NCI-H187 (cell line): ENCODE measurements at places on chromosomes 5 and 9.

DNA sequence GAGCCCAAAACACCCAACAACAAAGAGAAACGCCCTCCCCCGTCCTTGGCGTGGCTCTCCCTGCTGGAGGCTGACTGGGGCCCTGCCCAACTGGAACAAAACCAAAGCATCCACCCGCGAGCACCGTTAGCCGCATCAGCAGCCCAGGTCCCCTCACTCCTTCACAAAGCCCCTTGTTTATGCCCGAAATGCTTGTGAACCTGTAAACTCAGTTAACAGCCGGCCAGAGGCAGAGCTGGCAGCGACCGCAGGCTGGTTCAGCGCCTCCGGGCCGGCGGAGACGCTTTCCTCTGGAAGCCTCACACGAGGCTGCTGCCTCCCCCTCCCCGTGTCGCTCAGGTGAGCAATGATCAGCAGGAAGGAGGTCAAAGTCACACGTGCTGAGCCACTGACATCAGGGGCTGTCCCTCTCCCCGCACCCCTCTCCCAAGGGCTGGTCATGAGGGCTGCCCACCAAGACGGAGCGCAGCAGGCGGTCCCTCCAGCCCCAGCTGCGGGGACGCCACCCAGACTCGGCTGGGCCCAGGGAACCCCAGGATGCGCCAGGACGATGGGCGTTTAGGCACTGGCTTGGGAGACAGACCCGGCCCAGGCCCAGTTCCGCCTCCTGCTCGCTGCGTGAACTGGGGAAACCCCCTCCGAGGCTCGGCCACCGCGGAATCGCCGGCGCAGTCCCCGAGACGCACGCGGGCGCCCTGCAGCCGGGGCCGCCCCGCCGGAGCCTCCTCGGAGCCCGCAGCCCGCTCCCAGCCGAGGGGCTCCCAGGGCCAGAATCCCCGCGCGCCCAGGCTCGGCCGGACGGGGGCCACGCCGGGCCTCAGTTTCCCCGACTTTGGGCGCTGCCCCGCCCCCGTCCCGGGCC lies 563 bp downstream of the SNAPC4 start:
- no peak for DNase-seq

DNA sequence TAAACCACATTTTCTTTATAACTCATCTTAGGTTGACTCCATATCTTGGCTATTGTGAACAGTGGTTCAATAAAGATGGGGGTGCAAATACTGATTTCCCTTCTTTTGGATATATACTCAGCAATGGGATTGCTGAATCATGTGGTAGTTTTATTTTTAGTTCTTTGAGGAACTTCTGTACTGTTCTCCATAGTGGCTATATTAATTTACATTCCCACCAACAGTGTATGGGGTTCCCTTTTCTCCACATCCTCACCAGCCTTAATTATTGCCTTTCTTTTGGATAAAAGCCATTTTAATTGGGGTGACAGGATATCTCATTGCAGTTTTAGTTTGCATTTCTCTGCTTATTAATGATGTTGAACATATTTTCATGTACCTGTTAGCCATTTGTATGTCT lies 107.7 kb upstream of the EQTN start:
- DNase-seq = no peak

GRCh38 chr9:87667164-87667738 lies 58.7 kb upstream of the CTSL start:
- no peak for DNase-seq

- DNase-seq = no peak
Measured at GRCh38 chr5:180785121-180785781, 17.4 kb downstream of the MGAT1 start.

GRCh38 chr9:85208666-85209065 lies 533.1 kb downstream of the AGTPBP1 start:
- no peak for DNase-seq

- no peak for DNase-seq
Measured at GRCh38 chr9:126722922-126723806, 81.7 kb upstream of the ZBTB43 start.

- DNase-seq = no peak
Measured at GRCh38 chr5:157983906-157984551, 125.1 kb upstream of the CLINT1 start.

- DNase-seq = no peak
Measured at GRCh38 chr9:17699615-17700330, 120.9 kb downstream of the SH3GL2 start.

DNA sequence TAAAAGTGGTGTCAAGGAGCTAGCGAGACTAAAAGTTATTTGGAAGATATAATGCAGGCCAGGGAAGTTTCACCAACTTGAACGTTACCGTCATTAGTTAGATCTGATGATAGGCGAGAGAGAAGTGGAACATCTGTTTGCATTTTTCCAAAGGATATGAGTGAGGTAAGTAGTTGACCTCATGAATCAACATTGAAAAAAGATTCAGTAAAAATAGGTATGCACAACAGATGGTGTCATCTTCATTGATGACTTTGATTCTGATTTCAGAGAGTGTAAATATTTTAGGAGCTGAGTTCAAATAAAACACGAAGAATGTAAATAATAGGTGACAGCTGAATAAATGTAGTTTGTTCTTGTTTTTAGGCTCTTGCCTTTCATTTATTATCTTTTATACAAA lies 998.9 kb upstream of the CDH6 start:
- no peak for DNase-seq

DNA sequence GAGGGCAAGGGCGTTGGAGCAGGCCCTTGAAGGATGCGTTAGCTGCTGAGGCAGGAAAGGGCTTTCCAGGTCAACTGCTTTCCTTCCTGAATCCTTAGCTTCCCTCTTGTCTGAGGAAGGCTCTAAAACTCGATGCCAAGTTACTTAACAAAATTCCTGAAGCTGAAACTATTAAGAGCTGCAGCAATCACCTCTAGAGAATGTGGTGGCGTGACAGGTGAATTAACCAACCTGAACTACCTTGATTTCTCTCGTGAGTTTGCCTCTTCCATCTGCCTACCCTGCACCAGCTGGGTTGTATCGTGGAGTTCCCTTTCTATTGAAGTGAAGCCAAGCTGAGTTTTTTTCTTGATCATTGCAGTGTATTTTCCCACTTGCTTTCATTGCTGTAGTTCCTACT lies 96.1 kb downstream of the PDE8B start:
- DNase-seq = no peak

- no peak for DNase-seq
Measured at GRCh38 chr9:88996046-88996920, 5.0 kb downstream of the S1PR3 start.

DNA sequence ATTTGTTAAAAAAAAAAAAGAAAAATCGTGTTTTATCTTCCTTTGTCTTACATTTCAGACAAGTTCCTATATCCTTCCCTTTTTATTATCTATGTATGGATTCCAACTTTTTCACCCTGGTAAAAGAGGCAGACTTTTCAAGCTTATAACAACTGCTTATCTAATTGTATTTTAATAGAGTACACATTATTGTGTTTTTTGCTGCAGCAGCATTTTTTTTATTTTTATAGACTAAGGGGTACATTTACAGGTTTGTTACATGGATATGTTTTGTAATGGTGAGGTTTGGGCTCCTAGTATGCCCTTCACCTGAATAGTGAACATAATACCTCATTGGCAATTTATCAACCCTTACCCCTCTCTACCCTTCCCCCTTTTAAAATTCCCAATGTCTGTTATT lies 195.0 kb upstream of the RGMB start:
- DNase-seq = no peak

DNA sequence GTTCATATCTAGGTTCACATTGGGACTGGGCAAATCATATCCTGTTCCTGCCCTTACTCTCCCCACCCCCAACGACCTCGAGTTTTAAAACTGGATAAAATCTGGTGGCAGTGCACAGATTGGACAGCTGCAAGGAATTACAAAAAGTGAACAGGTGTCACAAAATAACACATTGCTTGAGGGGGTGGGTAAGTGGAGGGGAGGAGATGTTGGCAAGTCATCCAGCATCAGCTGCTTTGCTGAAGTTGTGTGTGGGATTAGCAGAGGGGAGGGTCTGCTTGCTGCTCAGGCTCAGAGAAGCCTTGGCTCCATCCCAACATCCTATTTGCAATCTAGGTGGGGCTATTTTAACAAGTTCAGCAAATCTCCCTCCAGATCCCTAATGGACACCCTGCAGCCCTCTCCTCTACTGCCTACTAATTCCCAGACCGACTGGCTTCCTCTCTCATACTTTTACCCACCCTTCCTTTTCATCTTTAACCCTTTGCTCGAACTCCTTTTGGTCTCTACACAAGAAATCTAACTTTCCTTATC lies 39.8 kb upstream of the SLC24A2 start:
- no peak for DNase-seq

GRCh38 chr5:110251366-110251765 lies 475.1 kb downstream of the TMEM232 start:
- no peak for DNase-seq

GRCh38 chr5:113909782-113910181 lies 396.3 kb downstream of the YTHDC2 start:
- no peak for DNase-seq

DNA sequence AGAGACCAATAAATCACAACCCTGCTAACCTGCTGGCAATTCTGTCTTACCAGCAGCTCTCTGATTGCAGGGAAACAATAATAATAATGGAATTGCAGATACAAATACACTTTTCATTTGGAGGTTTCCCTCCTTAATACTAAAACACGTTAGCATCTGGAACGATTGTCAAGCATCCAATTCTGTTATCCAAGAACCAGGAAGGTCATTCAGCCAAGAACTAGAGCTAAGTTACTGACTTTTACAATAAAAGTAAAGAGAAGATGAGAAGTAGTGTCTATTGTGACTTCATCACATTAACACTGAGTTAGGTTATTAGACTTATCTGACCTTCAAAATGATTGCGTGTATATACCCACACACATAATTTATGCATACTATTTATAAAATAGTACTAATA lies 335.6 kb downstream of the BRINP1 start:
- DNase-seq = no peak
